ENCODE measurements at places on chromosomes 7 and 10.

- DNase-seq, result no peak
Measured at GRCh38 chr10:76399226-76399625, 967.8 kb downstream of the LRMDA start.

GRCh38 chr10:128036011-128036615 lies 90.1 kb downstream of the MKI67 start:
- no peak for DNase-seq

GRCh38 chr7:111528331-111528730 lies 34.0 kb downstream of the IMMP2L start:
- no peak for DNase-seq

- DNase-seq, result no peak
Measured at GRCh38 chr7:30920021-30920583, 8.4 kb downstream of the AQP1 start.

DNA sequence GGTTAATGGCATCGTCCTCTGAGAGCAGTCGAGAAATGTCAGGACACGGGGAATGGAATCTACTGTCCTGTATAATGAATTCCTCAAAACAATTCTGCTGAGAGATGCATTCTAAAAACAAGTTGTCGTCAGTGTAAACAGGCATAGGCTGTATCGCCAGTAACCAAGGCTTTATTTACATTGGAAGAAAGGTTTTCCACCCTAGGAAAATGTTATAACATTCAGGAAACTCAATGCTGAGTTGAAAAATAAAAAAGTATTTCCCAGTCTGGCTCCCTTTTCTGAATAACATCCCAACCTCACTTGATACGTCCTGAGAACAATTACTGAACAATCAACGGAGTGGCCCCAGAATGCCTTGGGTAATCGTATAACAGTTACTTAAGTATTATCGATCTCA lies 79.6 kb upstream of the UCN3 start:
- DNase-seq, result no peak

DNA sequence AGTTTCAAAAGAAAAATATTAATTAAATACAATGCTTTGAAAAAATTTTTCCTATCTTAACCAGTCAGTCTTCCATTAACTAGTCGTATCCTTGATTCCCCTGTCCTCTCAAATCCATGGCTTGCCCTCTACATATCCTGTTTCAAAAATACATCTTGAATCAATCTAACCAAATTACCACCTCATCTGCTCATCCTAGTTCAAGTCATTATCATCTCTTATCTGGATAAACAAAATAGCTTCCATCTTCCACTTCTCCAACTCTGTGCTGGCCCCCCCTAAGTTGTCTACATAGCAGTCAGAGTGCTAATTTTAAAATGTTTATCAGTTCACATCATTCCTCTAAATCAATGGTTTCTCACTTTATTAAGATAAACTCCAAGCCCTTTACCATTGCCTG lies 125.4 kb downstream of the HBP1 start:
- DNase-seq, result no peak

GRCh38 chr10:89550509-89550908 lies 15.1 kb upstream of the SLC16A12 start:
- no peak for DNase-seq

- DNase-seq, result no peak
Measured at GRCh38 chr7:30348083-30348560, 63.7 kb downstream of the ZNRF2 start.

- DNase-seq, result no peak
Measured at GRCh38 chr7:116443646-116444045, 55.9 kb upstream of the CAV2 start.

GRCh38 chr10:113585949-113586348 lies 33.1 kb downstream of the HABP2 start:
- peak; percentile 49 for DNase-seq

DNA sequence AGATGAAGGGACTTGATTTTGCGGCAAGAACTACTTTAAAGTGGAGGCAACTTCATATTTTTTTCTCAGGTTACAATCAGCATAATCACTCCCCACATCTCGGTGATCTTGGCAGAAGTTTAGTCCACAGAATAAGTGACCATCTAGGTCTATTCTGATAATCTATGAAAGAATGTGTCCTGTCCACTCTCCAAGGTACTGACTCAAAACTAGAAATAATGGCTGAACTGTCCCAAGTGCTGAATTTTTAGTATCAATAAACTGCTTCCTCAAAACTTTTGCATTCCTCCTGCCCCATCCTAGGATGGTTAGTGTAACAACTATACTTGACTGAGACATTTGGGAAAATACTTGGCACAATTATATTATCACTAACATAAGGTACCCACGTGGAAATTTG lies 10.9 kb upstream of the CHRM2 start:
- DNase-seq, result no peak

DNA sequence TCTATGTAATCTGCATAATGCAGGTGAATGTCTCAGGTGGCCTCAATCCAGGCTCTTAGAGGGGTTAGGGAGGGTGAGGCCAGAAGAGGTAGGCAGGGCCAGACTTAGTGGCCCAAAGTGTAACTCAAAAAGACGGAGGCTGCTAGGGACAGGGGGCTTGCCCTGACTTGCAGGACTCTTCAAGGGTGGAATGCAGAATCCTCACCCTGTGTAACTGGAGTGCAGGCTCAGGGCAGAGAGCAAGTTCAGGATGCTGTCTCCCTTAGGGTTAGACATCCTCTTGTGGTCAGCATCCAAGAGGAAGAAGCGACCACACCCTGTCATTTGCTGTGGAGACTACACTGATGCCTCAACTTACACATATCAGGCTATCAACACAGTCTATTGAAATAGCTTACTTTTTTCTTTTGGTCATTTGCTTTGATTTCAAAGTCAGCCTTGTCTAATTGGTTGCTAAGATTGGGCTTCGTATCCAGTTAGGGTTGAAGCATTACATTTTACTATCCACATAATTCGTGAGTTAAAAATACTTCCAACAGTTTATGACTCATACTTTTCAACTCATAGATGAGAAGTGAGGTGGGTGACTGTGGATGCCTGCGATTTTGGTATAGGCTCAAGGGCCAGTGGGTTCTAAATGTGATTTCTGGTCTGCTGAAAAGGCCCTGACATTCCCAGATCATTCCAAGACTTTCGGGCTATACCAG lies 563.6 kb downstream of the SUGCT start:
- DNase-seq, result no peak

All from NCI-H510A (cell line).